ENCODE measurements at places on chromosomes 5 and 9.

DNA sequence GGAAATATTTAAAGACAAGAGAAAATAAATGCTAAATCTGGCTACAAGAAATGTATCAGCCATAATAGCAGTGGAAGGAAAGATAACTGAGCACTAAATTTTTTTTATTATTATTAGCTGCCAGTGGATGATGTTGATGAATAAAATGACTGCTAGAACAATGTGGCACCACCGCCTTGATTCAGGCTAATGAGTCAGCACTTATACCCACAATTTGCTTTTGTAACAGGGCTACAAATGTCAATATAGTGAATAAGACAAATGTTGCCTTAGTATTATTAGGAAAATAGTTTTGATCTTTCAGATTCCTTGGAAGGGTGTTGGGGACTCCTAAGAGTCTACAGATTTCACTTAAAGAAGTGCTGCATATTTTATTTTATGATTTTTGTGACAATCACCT, 555.2 kb upstream of the GRAMD2B start:
- no peak for DNase-seq

DNA sequence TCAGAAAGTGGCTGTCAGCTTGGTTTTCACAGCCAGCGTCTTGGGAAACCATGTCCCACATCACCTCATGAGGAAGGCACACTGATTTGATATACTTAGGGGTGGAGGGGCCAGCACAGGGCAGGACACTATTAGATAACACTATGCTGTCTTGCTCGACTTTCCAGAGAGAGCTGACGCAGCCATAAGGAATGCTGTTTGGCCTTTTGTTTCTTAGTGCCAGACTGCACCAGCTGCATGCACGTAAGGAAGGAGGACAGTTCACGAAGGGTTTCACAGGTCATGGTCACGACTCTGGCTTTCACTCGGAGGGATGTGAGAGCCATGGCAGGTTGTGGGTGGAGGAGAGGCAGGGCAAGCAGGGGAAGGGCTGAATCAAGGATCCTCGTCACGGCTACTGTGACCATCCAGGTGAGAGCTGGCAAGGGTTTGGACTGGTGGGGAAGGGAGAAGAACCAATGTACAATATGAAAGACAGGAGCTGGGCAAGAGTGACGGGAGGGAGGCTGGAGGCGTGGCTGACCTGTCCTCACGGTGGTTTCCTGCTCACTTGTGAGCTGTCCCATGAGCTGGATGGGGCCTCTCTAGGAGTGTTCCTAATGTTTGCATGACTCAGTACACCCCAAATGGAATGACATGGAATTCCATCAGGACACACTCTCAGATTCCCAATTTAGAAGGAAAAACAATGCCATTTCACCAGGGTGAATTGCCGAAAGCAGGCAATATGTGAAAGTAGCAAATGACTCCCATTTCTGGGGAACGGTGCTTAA, 61.7 kb downstream of the OTULIN start:
- peak; percentile 45 for DNase-seq

DNA sequence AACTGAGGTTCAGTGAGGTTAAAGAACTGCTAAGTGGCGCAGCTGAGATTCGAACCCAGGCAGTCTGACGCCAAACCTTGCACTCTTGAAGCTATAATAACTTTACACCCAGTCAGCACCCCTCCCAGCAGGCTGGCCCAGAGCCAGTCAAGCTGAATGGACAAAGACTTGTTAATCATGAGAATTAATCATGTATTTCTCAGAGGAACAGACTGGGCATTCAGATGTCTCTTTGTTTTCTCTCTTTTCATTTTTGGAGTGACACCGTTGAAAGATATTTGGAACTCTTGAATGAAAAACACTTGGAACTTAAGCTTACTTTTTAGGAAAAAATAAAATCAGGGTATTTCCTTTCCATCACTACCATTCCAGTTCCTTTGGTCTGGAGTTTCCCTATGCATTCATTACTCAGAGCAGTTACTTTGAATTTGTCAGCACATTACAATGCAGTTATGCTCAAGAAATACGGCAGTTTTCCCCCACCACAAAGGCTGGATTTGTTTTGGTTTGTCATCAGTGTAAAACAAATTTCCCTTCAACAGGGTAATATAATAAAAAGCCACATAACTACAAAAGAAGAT, 22.6 kb upstream of the MAMDC2 start:
- DNase-seq, result peak; percentile 89

GRCh38 chr5:9544502-9545135, 1.3 kb downstream of the SEMA5A start:
- DNase-seq, result peak; percentile 72

- DNase-seq, result no peak
Observed at GRCh38 chr5:54832858-54833257, 152.5 kb downstream of the ESM1 start.

DNA sequence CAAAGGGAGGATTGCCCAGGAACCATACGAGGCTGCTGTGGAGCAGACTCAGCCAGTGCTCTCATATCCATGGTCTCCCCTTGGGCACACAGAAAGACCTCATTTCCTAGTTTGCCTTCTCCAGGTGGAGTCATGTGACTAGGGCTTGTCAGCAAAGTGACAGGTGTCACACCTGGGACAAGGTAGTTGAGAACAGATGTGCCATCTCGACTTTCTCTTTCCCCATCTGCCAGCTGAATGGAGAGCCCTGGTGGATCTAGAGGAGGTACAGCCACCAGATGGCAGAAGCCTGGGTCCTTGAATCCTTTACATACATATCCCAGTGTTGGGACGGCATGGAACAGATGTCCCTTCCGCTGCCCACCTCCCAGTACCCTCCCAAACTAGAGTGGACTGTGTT, 42.9 kb upstream of the ALDOB start:
- DNase-seq, result no peak

DNA sequence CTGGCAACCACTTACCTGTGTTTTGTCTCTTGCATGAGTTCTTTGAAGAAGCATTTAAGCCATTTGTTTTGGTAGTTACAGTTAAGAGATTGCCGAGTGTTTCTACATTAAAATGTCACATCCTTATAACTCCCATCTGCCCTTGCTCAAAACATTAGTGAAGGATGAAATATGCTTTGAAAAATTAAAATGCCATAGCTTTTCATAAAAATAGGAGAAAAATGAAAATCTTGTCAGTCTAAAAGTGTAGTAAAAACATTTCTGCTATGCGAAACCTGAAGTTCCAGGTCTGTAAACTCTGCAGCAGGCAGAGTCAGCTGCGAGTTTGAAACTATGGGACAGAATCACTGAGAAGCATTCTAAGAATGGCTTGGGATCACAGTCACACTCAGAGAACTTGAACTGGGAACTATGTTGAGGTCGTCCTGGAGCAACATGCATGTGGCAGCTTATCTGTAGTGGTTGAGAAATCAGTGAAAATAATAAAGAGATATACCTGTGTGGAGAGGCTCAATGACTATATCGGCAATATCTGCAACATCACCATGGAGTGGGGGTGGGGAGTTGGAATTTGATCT, 67.4 kb downstream of the RASGRF2 start:
- no peak for DNase-seq

GRCh38 chr5:58326022-58326421, 133.9 kb downstream of the PLK2 start:
- DNase-seq, result no peak

- DNase-seq, result no peak
Observed at GRCh38 chr9:7154003-7154619, 396.3 kb downstream of the KDM4C start.

DNA sequence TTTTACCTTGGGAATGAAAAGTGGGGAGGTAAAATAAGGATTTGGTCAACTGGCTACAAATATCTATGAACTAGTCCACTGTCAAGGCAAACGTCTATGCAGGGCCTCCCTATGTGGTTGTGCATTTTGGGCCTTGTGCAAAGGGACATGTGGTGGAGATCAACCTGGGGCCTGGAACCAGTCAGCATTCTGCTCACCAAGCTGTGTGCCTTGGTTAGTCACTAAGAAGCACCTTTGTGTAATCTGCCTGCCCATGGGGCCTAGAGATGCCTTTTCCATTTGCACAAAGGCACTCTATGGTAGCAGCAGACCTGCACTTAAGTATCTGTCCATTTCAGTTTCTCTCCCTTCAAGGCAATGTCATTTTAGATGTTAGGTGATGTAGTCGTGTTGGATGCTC, 184.0 kb downstream of the GNAQ start:
- DNase-seq, result no peak

GRCh38 chr9:113493203-113493520, 29.6 kb downstream of the RGS3 start:
- DNase-seq, result no peak

DNA sequence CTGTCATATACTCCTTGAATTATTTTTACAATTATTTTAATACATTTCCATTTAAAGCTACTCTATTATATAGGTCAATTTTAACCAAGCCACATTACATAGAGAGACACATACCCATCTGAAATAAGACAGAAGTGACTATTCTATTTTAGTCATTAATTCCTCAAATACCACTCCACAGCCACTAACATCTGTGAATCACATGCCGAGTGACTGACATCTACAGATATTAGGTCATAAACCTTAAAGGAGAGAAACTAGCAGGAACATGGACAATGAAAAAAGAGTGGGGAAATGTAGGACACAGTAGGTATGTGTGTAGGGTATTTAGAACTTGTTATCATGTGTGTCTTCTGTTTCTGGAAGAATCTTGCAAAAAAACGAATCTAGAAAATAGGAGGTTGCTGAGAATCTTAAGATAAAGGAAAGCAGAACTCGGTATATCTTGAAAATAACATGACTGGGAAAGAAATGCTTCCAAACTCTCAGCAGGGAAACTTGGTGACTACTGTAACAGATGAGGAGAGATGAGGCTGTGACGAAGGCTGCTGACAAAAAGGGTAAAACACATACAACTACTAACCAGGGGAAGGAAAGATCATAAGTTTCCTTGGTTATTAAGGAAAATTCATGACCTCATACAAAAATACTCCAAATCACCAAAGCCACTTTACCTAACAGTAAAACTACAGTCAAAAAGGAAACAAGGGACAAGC, 84.6 kb downstream of the PLPP1 start:
- peak; percentile 76 for DNase-seq

- DNase-seq, result no peak
Observed at GRCh38 chr9:134297083-134297410, 29.2 kb upstream of the RXRA start.

- DNase-seq, result no peak
Observed at GRCh38 chr5:90395005-90395404, 14.6 kb downstream of the CETN3 start.

- DNase-seq, result peak; percentile 13
Observed at GRCh38 chr9:100848726-100849125, 179.8 kb upstream of the PLPPR1 start.

DNA sequence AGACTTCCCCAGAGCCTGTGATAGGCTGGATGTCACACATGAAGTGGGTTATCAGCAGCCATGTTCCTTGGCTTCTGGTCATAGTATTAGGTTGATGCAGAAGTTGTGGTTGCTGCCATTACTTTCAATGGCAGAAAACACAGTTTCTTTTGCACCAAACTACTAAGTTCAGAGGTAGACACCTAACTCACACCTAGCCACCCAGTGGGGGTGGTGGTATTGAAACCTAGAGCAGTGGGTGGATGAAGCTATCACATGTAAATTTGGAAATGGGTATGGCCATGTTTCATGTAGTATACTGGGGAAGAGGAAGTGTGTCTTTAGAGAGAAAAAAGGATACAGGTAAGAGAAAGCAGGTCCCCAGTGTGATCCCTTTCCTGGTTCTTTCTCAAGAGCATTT, 347.9 kb upstream of the SEMA6A start:
- no peak for DNase-seq

DNA sequence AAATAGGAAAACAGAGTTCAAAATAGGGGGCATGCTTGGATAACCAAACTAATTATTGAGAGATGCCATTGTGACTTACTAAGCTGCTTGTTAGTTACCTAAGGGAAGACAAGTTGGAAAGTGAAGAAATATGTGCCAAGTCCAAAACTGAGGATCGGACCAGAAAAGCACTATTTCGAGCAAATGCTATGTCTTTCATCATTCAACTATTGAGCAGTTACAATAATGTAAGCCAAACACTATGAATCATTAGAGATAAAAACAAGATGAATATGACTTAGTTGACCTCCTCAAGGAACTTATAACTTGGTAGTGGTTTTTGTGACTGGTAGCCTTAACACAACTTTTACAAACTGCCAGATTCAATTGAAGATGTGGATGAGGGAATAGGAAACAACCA, 240.6 kb upstream of the MPDZ start:
- DNase-seq, result peak; percentile 73

- DNase-seq, result no peak
Observed at GRCh38 chr9:127167560-127168326, 45.3 kb upstream of the ANGPTL2 start.

DNA sequence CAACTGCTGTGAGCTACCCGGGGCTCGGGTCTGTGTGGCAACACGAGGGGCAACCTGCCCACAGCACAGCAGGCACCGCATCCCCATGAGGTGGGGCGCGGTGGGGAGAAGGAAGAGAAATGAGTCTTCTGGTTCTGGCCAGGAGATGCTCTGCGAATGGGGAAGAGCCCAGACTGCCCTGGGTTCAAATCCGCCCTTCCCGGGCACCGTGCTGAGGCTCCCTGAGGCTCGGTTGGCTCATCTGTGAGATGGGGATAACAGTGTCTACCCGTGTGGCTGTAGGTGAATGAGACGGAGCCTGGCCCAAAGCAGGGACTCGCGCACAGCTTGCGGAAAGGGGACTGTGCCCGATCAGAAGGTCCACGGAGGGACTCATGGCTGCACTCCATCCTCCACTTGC, 123.9 kb downstream of the VAV2 start:
- no peak for DNase-seq

DNA sequence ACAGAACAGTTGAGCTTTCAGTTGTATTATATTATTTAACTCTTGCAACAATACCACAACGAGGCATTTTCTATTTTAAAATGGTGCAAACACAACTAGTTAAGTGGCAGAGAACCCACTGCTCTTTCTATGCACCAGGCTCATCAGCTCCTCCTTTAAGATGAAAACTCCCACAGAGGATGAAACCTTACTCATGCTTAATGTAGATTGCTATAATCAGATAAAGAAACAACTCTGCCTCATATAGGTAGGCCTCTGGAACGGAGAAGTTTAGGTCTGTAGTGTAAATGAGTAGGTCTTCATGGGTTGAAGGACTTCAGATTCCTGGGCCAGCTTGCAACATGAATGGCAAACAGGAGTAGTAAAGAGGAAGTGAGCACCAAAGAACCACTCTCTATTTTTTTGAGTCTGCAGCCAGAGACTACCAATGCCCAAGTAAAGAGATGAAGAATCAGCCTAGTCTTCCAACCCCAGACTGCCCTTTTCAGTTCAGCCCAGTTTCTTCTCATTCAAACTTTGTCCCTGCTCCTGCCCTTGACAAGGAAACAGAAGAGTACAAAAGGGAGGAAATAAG, 33.9 kb downstream of the HACD4 start:
- DNase-seq, result no peak

- DNase-seq, result no peak
Observed at GRCh38 chr5:132637241-132637640, 20.7 kb upstream of the IL13 start.
